ENCODE measurements at places on chromosomes 7 and 10.

DNA sequence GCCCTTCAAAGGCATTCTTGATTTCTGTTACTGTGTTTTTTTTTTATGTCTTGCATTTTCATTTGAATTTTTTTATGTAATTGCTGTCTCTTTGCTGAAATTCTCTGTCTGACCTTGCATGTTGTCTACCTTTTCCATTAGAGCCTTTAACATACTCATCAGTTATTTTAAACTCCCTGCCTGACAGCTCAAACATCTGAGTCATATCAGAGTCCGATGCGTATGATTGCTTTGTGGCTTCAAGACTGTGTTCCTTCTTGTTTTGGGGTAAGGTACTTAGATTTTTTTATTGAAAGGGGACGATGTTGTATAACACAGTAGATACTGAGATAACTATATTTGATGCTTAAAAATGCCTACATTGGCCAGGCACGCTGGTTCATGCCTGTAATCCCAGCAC lies 9.7 kb upstream of the TARP start:
- no peak for DNase-seq

GRCh38 chr7:37714606-37715005 lies 31.0 kb downstream of the GPR141 start:
- DNase-seq, result no peak

- DNase-seq, result no peak
Observed at GRCh38 chr7:73812996-73813395, 17.8 kb upstream of the CLDN4 start.

DNA sequence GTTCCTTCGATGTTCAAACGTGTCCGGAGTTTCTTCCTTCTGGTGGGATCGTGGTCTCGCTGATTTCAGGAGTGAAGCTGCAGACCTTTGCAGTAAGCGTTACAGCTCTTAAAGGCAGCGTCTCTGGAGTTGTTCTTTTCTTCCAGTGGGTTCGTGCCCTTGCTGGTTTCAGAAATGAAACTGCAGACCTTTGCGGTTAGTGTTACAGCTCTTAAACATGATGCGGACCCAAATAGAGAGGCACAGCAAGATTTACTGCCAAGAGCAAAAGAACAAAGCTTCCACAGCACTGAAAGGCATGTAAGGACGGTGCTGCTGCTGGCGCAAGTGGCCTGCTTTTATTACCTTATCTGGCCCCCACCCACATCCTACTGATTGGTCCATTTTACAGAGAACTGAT lies 931.4 kb downstream of the IPMK start:
- no peak for DNase-seq

DNA sequence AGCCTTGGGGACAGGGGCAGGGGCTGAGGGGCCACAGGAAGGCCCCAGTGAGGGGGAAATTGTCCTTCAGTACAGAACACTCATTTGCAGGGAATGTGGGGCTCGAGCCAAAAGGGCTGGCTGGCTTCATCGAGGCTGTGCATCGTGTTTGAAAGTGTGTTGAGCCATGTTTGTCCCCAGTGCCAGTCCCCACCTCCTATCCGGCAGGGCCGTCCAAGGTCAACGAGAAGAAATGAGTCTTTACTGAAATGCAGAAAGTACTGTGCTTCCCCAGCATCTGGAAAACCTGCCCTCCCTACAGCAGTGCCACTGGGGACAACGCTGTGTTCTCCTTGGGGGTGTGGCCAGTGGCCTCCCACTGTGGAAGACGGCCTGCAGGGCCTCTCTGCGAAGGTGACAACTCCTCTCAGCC lies 214.1 kb downstream of the KLF6 start:
- no peak for DNase-seq

- DNase-seq, result no peak
Observed at GRCh38 chr10:103224133-103224532, 21.6 kb upstream of the RPEL1 start.

GRCh38 chr7:159238541-159238940 lies 93.9 kb upstream of the VIPR2 start:
- no peak for DNase-seq

- no peak for DNase-seq
Observed at GRCh38 chr7:116708861-116709260, 36.9 kb downstream of the MET start.

DNA sequence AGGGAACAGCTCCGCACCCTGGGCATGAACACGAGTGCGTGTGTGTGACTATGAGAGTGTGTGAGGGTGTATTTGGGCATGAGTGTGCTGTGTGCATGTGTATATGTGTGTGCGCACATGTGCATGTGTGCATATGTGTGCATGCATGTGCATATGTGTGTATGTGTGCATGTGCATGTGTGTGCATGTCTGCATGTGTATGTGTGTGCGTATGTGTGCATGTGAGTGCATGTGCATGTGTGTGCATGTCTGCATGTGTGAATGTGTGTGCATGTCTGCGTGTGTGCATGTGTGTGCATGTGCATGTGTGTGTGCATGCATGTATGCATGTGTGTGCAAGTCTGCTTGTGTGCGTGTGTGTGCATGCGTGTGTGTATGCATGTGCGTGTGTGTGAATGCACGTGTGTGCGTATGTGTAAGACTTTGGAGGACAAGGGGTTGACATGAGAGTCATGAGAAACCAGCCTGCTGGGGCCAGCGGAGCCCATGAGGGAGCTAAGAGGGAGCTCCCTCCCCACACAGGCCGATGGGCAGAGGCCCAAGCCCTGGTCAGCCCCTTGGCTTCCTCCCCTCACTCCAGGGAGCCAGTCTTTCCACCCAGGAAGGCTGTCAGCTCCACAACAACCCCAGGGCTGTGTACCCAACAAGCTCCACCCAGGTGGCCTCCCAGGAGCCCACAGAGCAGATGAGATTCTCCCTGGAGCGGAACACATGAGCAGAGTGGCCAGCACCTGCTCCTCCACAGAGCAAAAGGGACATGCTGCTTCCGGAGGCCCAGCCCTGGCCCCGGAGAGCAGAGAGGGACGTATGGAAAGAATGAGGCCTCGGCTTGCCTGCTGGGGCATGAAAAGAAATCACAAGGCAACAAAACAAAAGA lies 142.5 kb upstream of the PPP2R2D start:
- no peak for DNase-seq

DNA sequence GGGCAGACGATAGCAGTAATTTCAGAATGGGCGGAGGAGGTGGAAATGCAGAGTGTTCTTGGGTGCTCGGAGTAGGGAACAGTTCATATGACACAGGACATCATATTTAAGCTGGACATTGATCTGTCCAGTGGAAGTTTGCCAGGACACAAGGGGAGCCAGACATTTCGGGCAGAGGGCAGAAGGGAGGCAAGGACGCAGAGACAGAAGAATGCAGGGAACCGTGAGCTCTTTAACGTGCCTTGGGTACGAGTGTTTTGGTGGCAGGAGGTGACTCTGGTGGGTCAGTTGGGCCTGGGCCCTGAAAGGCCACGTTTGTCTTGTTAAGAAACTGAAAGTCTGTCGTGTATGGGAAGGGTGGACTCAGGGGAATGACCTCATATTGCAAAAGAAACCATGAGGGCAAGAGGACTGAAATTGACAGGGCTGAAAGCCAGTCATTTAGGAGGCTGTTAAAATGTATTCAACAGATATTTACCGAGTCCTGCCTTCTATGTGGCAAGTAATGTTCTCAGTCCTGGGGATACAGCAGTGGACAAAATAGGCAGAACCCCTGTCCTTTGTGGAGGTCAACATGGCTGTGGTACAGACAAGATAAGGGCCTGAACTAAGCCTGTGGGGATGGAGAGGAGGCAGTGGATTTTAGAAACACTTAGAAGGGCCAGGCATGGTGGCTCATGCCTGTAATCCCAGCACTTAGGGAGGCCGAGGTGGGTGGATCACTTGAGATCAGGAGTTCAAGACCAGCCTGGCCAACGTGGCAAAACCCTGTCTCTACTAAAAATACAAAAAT lies 2.2 kb downstream of the OPTN start:
- DNase-seq, result no peak

GRCh38 chr7:22109761-22110160 lies 164.1 kb upstream of the CDCA7L start:
- no peak for DNase-seq

- no peak for DNase-seq
Observed at GRCh38 chr10:69376662-69377061, 40.1 kb downstream of the TACR2 start.

DNA sequence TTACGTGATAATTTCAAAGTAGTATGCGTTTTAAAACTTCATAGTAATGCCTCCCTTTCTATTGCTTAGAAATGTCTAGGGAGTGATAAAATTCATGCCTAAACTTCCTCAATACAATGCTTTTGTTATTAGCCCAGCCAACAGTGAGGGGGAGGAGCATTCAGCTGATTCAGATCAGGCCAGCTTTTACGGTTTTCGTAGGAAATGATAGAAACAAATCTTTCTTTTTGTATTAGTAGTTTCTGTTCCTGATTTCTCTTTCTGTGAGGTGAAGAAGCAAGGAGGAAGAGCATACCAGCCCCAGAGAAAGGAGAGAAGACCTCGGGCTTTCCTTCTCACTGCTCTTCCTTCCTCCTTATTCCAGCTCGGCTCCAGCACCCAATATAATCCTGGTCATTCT lies 35.2 kb upstream of the ITPRID1 start:
- DNase-seq, result no peak

DNA sequence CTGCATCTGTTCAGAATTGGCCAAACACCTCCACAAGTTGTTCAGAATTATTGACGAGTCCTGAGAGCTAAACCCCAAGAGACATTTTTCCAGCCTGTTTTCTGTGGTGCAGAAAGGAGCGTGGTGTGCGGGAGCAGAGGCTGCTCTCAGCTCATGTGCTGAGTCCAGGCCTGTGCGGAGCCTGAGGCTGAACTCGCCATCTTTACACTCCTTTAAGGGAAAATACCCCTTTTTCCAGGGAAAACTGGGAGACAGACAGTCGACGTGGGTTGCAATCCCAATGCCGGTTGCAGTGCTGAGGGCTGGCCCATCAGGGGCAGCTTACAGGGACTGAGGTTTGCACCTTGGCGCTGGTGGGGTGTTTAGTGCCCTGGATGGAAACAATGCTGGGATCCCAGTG lies 112.2 kb downstream of the ADARB2 start:
- no peak for DNase-seq

- no peak for DNase-seq
Observed at GRCh38 chr10:3866332-3866731, 81.3 kb upstream of the KLF6 start.

GRCh38 chr7:74362266-74362665 lies 73.1 kb downstream of the CLIP2 start:
- no peak for DNase-seq

DNA sequence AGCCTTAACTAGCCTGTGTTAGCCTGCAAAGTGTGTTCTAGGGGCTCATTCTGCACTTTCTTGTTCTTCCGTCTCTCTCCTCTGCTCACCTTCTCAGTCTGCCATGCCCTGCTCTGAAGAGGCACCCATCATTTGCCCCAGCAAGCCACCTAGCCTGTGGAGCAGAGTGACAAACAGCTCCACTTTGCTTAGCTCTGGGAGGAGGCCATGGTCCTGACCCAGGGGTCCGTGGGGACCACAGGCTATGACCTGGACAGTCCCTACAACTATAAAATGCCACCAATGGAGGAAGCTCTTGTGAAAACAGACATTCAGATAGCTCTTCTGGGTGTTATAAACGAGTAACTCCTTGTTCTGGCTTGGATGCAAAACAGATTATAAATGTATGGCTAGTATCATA lies 1029.6 kb downstream of the CNTNAP2 start:
- no peak for DNase-seq

DNA sequence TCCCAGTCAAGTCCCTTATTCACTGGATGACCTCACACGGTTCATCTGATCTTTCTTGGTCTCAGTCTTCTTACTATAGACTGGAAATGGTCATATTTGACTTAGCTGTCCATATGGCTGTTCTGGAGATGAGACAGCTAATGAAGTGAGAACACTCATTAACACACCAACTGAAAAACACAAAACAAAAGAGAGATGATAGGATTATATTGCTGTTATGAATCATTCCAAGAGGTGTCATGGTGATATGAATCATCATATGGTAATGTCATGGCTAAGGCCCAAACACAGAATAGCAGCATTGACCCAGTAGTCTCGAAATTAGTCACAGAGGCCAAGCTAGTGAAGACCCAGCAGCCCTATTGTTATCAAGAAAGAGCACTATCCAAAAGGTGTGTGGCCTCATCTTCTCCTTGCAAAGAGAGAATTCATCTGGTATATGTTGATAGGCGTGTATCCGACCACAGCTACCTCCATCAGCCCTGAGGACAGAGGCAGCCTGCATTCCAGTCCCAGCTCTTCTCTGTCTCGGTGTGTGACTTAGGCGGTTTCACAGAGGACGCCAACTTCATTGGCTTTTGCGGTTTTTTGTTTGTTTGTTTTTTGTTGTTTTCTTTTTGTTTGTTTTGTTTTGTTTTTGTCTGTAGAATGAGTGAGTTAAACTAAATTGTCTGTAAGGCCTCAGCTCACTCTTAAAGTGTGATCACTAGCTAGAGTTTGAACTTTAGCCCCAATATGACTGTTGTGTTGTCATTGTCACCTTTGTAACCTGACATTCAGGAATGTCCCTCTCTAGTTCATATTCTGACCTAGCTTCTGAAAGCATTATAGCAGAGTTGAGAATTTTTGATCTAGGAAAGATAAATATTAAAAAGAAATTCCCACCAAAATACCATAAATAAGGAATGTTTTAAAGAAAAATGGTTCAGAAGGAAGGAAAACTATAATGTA lies 97.4 kb upstream of the PDCD4 start:
- DNase-seq, result no peak

- no peak for DNase-seq
Observed at GRCh38 chr7:105353752-105354328, 34.9 kb downstream of the SRPK2 start.

DNA sequence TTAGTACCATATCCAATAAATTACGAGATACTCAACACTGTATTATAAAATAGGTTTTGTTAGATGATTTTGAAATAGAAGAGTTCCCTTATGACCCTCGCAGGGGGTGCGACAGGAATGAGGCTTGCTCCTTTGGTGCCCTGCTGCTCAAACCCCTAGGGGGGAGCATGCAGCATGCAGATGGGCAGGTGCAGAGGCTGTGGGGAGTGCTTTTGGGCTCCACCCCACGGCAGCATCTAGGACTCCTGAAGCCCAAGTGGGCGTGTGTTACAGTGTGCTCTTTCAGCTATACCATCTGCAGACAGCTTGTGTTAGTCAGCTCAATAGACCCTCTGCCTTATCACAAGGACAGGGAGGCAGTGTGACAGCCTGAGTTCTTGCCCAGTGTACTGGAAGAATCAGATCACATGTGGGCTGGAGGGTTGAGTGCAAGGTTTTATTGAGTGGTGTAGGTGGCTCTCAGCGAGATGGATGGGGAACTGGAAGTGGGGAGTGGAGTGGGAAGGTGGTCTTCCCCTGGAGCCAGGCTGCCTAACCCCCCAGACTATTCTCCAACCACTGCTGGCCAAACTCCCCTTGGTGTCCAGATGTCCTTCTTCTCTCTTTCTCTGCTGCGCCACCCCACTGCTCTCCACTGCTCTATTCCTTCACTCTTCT lies 3.1 kb upstream of the MRC1 start:
- no peak for DNase-seq

DNA sequence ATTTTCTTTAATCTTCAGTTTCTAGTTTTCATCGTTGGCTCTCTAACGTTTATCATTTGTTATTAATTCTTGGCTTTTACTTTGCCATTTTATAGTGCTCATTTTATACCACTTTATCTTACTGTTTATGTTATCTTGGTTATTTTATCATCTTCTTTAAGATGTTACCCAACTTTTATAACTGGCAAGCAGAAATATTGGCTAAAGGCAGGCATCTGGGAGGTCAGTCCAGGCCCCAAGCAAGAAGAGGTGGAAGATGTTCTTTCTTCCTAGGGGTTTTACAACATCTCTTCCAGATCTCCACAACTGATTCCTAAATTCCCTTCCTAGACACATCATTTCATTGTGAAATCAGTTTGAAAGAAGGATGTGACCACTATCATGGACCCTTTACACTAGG lies 208.1 kb downstream of the AHR start:
- DNase-seq, result no peak

GRCh38 chr10:127142136-127142535 lies 54.3 kb downstream of the INSYN2A start:
- no peak for DNase-seq

GRCh38 chr7:5445981-5446594 lies 22.5 kb upstream of the TNRC18 start:
- DNase-seq, result no peak

Measured in activated naive CD8-positive, alpha-beta T cell treated with anti-CD3 and anti-CD28 coated beads, Interleukin-2, amount 50 U/mL, for 16 hours (primary cell).